ENCODE measurements at places on chromosomes 2 and 18. TPM values are rescaled to one million over a fixed set of nuclear protein-coding genes. Genes with fewer than 3 reads are reported as not detected.

The SLC4A3 gene
- total RNA-seq, result 3.8 TPM

The FOXD4L1 gene
- total RNA-seq, result 0.40 TPM

The DNER gene
- 10.2 TPM for total RNA-seq

The SAG gene
- not detected for total RNA-seq

The TMEM17 gene
- total RNA-seq, result 5.4 TPM

The PSMA8 gene
- not detected for total RNA-seq

The STEAP3 gene
- 39.7 TPM for total RNA-seq

The LIPG gene
- 0.19 TPM for total RNA-seq

The FBXO36 gene
- total RNA-seq, result 1.4 TPM

The ABCB11 gene
- 0.01 TPM for total RNA-seq

The HTR2B gene
- 0.08 TPM for total RNA-seq

The PPP1R1C gene
- total RNA-seq, result 2.2 TPM

The ZNF512 gene
- total RNA-seq, result 18.8 TPM

The GALR1 gene
- not detected for total RNA-seq

The GKN2 gene
- total RNA-seq, result 2.4 TPM

The TOGARAM2 gene
- total RNA-seq, result 0.23 TPM

The TMEM178A gene
- total RNA-seq, result 0.14 TPM

The SIGLEC15 gene
- total RNA-seq, result 0.09 TPM

The FEV gene
- not detected for total RNA-seq

The QPCT gene
- total RNA-seq, result 18.4 TPM

The MC2R gene
- total RNA-seq, result not detected

The GTF2A1L gene
- total RNA-seq, result not detected

The NCKAP5 gene
- 0.92 TPM for total RNA-seq

The EFR3B gene
- total RNA-seq, result 14.7 TPM

The NEMP2 gene
- 9.6 TPM for total RNA-seq

The CFC1 gene
- total RNA-seq, result not detected

The ACOXL gene
- total RNA-seq, result not detected

The TCF4 gene
- 1.3 TPM for total RNA-seq

The IL36G gene
- not detected for total RNA-seq

The CD28 gene
- total RNA-seq, result not detected

The CROCC2 gene
- total RNA-seq, result not detected

The MYL1 gene
- not detected for total RNA-seq

The RAB27B gene
- 10.4 TPM for total RNA-seq

The CPO gene
- total RNA-seq, result not detected

The OSR1 gene
- 8.9 TPM for total RNA-seq

The STPG4 gene
- not detected for total RNA-seq

The LCT gene
- total RNA-seq, result 0.03 TPM

The IL37 gene
- not detected for total RNA-seq

The CAPG gene
- total RNA-seq, result 101 TPM

The DSG4 gene
- not detected for total RNA-seq

The ATF2 gene
- total RNA-seq, result 19.8 TPM

The BOLL gene
- total RNA-seq, result not detected

The PLEKHB2 gene
- 80.4 TPM for total RNA-seq

The EPB41L3 gene
- total RNA-seq, result 0.31 TPM

The CCDC141 gene
- not detected for total RNA-seq

The COBLL1 gene
- total RNA-seq, result 3.9 TPM

The RPRM gene
- not detected for total RNA-seq

The DSEL gene
- total RNA-seq, result 0.27 TPM

The RNF152 gene
- 0.05 TPM for total RNA-seq

Measured in A549 treated with CORT108297 at 1 μM for 4 hours (cell line).